Endothelial cell of umbilical vein (primary cell): ENCODE measurements at places on chromosomes 2 and 18.
A peak's percentile ranks its signal among the peaks of the same experiment; 100 is the strongest.

DNA sequence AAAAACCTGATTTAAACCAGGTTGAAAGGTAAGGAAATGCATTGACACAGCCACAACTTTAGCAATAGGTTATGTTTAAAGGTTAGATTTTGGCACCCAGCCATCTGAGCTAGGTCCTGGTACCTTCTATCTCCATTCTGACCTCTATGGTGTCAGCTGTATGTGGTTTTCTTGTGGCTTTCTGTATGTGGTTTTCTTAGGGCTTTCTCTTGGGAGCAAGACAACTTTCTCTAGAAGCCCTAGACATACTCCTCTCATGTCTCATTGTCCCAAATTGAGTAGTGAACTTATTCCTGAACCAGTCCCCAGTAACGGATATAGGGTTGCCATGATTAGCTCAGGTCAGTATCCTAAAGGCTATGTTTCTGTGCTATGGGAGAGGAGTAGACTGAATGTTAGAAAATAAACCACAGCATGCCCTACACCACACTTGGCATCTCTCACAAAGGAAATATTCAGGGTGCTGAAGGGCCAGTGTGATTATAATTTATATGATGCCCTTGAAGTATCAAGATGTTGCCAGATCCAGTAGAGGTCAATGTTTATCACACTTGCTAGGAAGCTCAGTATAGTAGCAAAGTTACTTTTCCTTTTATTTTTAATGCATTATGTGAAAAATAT is 176.1 kb downstream of the CAPN13 start:
- no peaks in the 10 kb centered on the region for H3K36me3 ChIP-seq
- no peak overlapping the region for H3K4me3 ChIP-seq
- no peaks in the 10 kb centered on the region for H3K27me3 ChIP-seq
- no peaks in the 10 kb centered on the region for H3K4me1 ChIP-seq
- no peak overlapping the region for H3K27ac ChIP-seq
- DNase-seq = no peak

GRCh38 chr2:202116691-202117090 is 43.6 kb downstream of the KIAA2012 start:
- H3K4me3 ChIP-seq = no peak overlapping the region
- H3K36me3 ChIP-seq = no peaks in the 10 kb centered on the region
- no peak for DNase-seq
- no peaks in the 10 kb centered on the region for H3K4me1 ChIP-seq

DNA sequence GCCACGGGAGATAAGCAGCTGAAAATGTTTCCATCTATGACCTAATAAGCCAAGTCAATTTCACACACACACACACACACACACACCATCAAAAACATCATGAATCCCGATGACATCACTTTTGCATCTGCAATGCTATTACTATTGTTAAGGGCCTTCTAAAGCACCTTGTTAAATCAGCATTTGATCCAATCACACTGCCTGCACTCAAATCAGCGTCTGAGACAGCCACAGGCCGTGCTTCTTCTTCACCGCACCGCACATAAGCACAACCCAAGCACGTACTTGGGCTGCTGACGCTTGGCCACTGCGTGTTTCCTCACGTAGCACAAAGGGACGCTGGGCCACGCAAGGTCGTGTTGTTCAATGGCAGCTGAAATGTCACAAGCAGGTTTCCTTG is 15.8 kb upstream of the MTCL1 start:
- DNase-seq = no peak
- no peak overlapping the region for H3K27ac ChIP-seq
- no peaks in the 10 kb centered on the region for H3K4me1 ChIP-seq
- no peaks in the 10 kb centered on the region for H3K36me3 ChIP-seq
- H3K4me3 ChIP-seq = no peak overlapping the region

DNA sequence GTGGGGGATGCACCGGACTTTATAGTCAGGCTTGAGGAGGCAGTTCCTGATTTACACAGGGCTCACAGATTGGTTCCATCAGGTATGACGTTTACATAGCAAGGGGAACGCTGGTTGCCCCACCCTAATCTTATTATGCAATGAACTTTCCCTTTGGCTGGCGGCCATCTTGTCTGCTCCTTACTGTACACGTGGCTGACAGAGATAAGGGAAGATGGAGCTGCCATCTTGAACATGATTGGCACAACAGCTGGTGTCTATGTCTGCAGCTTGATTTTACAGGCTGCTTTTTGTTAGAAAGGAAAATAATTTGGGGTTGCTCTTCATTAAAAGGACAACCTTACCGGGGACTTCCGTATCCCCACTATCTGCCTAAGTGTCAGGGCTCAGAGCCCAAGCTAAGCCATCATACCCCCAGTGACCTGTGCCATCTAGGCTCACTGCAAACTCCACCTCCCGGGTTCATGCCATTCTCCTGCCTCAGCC is 33.5 kb upstream of the ATG16L1 start:
- DNase-seq = no peak
- no peaks in the 10 kb centered on the region for H3K27me3 ChIP-seq
- no peak overlapping the region for H3K4me3 ChIP-seq
- H3K4me1 ChIP-seq = no peaks in the 10 kb centered on the region

DNA sequence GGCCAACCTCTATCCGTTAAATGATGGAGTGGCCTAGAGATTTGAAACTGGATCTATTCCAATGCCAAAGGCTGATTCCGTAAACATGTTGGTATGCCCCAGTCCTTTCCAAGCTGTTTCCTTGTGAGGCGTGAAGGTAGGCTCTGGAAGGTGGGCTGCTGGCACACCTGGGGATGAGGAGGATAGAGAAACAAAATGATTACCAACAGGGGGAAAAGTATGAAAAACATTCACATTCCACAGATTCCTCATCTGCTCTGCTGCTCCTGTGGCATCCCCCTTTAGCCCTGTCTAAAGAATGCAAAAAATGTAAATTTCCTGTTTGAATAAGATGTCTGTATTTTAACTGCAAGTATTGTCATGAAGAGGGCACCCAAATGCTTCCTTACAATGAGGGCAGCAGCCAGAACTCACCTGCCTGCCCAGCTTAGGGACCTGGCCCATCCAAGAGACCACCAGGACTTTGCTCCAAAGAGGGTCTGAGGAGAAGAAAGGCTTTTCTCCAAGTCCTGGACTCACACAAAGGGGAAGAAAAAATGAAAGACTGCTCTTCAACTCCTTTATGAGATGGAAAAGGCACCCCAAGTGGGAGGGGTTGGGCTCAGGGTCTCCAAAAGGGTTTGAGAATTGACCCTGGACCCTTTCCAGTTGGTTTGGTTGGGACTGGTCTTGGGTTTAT is 132.3 kb upstream of the PELI1 start:
- peaks cover 48% of the 10 kb centered on the region for H3K4me1 ChIP-seq
- DNase-seq = peak; percentile 42
- H3K27ac ChIP-seq = peak overlapping the region; percentile 62
- no peaks in the 10 kb centered on the region for H3K27me3 ChIP-seq

DNA sequence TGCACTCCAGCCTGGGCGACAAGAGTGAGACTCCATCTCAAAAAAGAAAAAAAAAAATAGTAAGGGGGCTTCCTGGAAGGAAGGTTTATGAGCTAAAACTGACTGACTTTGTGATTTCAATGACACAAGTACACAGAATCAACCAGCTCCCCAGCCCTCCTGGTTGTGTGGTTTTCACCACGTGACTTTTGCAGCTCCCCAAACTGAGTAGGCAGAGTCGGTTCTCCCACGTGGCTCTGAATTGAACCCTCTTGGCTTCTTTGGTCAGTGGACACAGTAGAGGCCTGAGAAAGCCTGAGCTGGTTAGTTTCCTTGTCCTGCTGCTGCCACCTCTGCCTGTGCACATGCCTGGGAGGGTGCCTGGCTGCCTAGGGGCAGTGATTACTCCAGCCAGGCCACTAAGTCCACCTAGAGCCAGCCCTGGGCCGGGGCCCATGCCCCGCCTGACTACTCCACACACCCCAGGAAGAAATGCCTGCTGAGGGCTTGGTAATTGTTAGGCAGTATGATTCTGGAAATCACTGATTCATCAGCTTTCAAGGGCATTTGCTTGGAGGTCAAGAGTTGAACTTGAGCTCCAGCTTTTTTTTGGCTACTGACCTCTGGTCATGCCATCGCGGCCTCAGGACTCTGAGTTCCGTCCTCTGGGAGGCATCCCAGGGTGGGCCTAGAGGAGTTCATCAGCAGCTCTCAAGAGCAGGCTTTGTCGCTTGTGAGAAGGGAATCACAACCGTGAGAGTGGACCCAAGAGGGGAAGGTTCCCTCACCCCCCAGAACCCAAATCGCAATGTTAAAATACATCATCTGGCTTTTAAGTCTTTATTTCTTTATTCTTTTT is 431.9 kb upstream of the HS6ST1 start:
- H3K4me1 ChIP-seq = no peaks in the 10 kb centered on the region
- H3K4me3 ChIP-seq = no peak overlapping the region
- H3K27me3 ChIP-seq = no peaks in the 10 kb centered on the region
- H3K27ac ChIP-seq = no peak overlapping the region

DNA sequence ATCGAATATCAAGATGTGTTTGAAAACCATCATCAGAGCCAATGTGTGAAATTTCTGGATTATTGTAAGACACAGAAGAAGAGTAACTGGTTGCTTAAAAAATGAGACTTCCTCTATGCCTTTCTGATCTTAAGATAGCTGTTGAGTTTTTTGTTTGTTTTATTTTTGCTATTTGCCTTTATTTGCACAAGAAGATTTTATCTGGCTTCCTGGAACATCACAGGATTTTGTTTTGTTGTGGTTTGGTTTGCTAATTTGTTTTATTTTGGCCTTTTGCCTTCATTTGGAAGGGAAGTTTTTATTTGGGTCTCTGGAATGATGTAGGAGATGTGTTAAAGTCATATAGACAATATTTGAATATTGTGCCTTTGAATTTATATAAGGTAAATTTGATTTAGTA is 3.9 kb upstream of the CYTIP start:
- H3K4me1 ChIP-seq = no peaks in the 10 kb centered on the region
- H3K27ac ChIP-seq = no peak overlapping the region
- no peaks in the 10 kb centered on the region for H3K27me3 ChIP-seq
- H3K36me3 ChIP-seq = no peaks in the 10 kb centered on the region
- H3K4me3 ChIP-seq = no peak overlapping the region

- H3K4me3 ChIP-seq = no peak overlapping the region
- no peaks in the 10 kb centered on the region for H3K4me1 ChIP-seq
- peak; percentile 15 for DNase-seq
- peaks cover 1% of the 10 kb centered on the region for H3K27me3 ChIP-seq
- no peaks in the 10 kb centered on the region for H3K36me3 ChIP-seq
These were observed 214.0 kb downstream of the SS18 start for GRCh38 chr18:25876330-25876948.

GRCh38 chr18:76412010-76412817 is 82.8 kb downstream of the ZNF516 start:
- no peak for DNase-seq
- no peaks in the 10 kb centered on the region for H3K36me3 ChIP-seq
- no peak overlapping the region for H3K27ac ChIP-seq
- no peaks in the 10 kb centered on the region for H3K27me3 ChIP-seq

- no peaks in the 10 kb centered on the region for H3K27me3 ChIP-seq
- peak; percentile 30 for DNase-seq
- peaks cover 5% of the 10 kb centered on the region for H3K4me1 ChIP-seq
- H3K27ac ChIP-seq = no peak overlapping the region
- no peak overlapping the region for H3K4me3 ChIP-seq
- H3K36me3 ChIP-seq = no peaks in the 10 kb centered on the region
These were observed 115.1 kb downstream of the PLCL1 start for GRCh38 chr2:197919487-197919886.

DNA sequence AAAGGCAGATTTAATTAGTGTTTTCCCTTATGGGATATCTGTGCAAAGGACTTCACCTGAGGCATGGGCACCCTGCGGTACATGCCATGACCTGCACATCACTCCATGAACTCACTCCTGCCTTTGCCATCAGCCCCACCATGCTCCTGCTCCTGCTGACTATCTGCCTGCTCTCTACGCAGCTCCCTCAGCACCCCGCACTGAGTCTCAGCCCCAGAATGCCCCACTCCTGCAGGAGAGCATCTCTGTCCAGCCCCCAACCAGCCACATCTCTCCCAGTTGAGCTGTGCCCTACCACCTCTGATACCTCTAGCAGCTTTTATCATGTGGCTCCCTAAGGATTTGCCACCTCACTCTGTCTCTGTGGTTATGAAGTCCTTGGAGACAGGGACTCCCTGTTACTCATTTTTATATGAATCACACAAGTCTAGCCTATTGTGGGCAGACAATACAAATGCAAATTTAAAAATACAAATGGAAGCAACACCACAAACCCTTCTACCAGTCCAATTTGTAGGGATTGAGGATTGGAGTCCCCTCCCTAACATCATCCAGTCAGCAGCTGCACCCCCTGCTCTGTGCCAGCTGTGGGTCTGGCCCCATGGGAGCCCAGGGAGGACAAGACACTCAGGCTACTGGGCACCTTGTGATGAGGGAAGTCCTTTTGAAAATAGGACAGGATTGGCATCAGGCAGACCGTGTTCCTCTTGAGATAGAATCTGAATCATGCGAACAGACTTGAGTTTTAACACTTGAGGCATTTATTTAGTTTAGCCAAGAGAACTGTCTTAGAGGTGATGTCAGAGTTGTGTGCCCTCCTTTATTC is 689.6 kb upstream of the HS6ST1 start:
- H3K4me3 ChIP-seq = no peak overlapping the region
- H3K27me3 ChIP-seq = no peaks in the 10 kb centered on the region
- no peak overlapping the region for H3K27ac ChIP-seq
- no peaks in the 10 kb centered on the region for H3K36me3 ChIP-seq

DNA sequence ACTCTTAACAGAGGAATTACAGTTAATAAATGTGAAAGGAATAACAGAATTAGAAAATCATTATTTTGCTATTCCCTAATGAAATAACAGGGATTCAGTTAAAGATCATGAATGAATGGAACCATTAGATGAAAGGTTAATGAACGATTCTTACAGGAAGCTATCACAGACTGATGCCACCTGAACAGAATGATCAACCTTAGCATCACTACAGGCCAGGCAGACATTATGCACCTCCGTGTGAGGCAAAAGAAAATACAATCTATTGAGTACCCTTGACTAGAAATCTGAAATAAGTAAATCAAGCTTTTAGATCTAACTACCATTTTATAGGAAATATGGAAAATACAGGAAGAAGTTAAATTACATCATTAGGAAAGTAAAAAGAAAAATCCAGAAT is 10.4 kb downstream of the ROCK1 start:
- no peak overlapping the region for H3K4me3 ChIP-seq
- no peak overlapping the region for H3K27ac ChIP-seq
- H3K4me1 ChIP-seq = peaks cover 3% of the 10 kb centered on the region
- no peaks in the 10 kb centered on the region for H3K27me3 ChIP-seq

GRCh38 chr18:80244956-80245730 is 2.2 kb downstream of the PARD6G start:
- H3K36me3 ChIP-seq = no peaks in the 10 kb centered on the region
- no peak for DNase-seq
- H3K4me1 ChIP-seq = peaks cover 4% of the 10 kb centered on the region
- peaks cover 24% of the 10 kb centered on the region for H3K27me3 ChIP-seq
- H3K4me3 ChIP-seq = no peak overlapping the region

GRCh38 chr2:30249354-30249753 is 18.0 kb downstream of the LBH start:
- H3K27ac ChIP-seq = no peak overlapping the region
- no peak for DNase-seq
- no peaks in the 10 kb centered on the region for H3K36me3 ChIP-seq
- H3K4me1 ChIP-seq = peaks cover 14% of the 10 kb centered on the region
- H3K4me3 ChIP-seq = no peak overlapping the region
